Adipocyte (in vitro differentiated cells): ENCODE measurements at places on chromosomes 6 and 20.

DNA sequence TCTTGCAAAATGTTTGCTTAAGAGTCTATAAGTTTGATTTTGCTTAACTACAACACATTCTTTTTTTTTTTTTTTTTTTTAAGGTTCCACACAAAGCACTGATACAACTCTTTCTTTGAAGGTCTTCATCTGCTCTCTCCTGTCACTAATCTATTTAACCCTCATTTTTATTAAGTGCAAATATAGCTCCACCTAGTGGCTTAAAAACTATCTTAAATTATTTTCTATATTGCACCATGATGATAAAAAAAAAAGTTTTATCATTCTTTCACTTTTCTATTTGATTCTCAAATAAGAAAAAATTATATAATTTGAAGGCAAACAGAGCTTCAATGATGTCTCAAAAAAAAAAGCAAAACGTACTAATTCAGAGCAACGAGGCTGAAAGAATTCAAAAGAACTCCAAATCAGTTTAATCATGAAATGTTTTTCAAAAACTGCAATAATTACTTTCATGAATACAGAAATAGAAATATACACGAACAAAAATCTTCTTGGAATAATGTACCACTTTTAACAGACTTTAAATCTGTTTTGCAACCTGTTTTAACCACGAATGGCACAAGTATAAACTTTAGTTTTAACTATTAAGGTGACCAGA, 12.8 kb downstream of the ESF1 start:
- peak; percentile 83 for DNase-seq

DNA sequence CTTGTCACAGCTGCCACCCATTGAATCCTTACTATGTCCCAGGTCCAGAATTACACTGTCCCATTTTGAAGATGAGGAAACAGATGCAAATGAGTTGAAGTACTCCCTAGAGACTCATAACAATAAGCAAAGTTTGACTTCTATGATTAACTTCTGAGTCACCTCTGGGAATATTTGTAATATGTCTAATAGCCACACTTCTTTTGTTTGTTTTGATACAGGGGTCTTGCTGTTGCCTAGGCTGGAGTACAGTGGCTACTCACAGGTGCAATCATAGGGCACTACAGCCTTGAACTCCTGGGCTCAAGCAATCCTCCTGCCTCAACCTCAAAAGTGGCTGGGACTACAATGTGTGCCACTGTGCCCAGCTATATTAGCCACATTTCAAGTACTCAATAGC, 11.4 kb upstream of the SOX12 start:
- DNase-seq = no peak

GRCh38 chr6:36263390-36264000, 6.4 kb upstream of the PNPLA1 start:
- no peak for DNase-seq

- peak; percentile 89 for DNase-seq
Observed at GRCh38 chr6:35736253-35736894, 458 bp upstream of the ARMC12 start.

GRCh38 chr6:151690768-151691562, 116.5 kb upstream of the ESR1 start:
- peak; percentile 15 for DNase-seq

GRCh38 chr20:10218536-10219451, at the start of gene SNAP25:
Gene SNAP25, plus strand, starts transcription at chr20:10218830. Its CDS starts 56,662 bp downstream, at chr20:10275492.
- peak; percentile 89 for DNase-seq

DNA sequence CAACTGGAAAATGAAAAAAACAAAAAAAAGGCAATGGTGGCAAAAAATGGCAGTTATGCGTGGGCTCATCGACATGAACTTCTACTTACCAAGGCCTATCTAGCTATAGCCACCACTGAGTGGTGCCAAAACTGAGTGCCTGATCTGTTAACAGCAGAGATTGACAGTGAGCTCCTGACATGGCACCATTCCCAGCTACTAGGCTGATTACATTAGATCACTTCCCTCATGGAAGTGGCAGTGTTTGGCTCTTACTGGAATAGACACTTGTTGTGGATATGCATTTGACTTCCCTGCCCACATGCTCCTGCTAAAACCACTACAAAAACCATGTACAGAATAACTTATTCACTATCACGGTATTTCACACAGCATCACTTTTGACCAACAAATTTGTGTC, 216.1 kb upstream of the SGK1 start:
- DNase-seq = no peak

GRCh38 chr6:912871-913835, 220.2 kb upstream of the EXOC2 start:
- DNase-seq = peak; percentile 81

DNA sequence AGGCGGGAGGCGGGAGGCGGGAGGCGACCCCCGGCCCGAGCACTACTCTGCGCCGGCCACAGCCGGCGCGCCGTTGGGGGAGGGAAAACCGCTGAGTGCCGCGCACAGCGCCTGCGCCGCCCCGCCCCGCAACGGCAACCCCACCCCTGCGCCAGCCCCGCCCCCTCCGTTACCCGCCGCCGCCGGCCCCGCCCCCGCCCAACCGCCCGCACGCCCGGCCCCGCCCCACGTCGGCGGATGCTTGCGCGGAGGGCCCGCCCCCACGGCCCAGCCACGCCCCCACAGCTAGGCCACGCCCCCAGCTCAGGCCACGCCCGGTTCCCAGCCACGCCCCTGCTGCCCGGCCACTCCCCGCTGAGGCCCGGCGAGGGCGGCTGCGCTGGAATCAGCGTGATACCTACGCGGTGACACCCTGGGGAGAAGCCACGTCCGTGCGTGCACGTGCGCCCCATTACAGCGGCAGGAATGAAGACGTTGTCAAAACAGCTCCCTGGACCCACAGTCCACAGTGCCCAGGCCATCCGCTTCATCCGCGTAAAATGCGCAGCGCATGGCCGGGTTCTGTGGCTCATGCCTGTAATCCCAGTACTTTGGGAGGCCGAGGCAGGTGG, at the start of gene TCFL5:
Gene TCFL5, minus strand, starts transcription at position 97 of the 611 bp plus-strand sequence. CDS start 152 bp downstream, outside the sequence.
- peak; percentile 95 for DNase-seq

GRCh38 chr6:25735261-25735660, 19.3 kb upstream of the SLC17A4 start:
- DNase-seq = no peak

DNA sequence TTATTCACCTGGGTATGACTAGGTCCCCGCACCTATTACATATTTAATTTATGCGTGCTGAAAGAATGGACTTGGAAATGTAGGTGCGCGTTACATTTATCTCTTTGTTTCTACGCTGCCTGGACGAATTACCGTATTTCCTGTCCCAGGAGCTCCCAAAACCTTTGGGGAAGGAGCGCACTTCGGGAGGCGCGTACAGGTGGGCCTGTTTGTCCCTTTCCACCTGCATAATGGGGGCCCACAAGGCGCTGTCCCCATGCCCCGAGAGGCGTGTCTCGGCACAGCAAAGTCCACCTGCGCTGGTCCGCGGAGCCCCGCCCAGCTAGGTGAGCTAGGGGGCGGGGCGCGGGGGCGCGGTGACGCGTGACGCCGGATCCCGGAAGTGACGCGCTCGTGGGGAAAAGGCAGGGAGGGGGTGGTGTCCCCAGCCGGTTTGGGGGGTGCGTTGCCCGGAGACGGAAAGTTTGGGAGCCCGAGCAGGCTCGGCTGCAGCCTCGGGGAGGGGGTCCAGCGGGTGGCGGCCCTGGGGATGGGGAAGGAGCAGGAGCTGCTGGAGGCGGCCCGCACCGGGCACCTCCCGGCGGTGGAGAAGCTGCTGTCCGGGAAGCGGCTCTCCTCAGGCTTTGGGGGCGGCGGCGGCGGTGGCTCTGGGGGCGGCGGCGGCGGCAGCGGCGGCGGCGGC, at the start of gene ANKS1A:
Gene ANKS1A, plus strand, starts transcription at position 382 of the 682 bp plus-strand sequence. Its CDS starts 148 bp downstream, at position 530.
- DNase-seq = peak; percentile 79

- peak; percentile 52 for DNase-seq
Observed at GRCh38 chr20:4401601-4402000, 320.1 kb upstream of the PRND start.

- DNase-seq = no peak
Observed at GRCh38 chr20:24638591-24639548, 169.4 kb downstream of the SYNDIG1 start.

DNA sequence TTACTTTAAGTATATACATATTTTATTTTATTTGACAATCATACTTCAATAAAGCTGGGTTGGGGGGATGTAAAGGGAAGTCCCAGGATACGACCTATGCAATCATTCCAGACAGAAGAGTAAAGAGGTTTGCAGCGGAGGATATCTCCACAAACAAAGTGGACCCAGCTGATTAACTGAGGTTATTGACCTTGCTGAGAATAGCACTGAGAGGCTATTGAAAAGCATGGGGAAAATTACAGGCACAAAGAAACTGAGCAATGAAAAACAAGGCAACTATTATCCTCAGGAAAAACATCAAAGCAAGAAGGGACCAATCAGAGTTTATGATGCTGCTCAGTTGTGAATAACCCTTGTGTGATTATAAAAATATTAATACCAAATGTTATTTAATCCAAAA, 32.6 kb downstream of the SERPINB1 start:
- DNase-seq = no peak

DNA sequence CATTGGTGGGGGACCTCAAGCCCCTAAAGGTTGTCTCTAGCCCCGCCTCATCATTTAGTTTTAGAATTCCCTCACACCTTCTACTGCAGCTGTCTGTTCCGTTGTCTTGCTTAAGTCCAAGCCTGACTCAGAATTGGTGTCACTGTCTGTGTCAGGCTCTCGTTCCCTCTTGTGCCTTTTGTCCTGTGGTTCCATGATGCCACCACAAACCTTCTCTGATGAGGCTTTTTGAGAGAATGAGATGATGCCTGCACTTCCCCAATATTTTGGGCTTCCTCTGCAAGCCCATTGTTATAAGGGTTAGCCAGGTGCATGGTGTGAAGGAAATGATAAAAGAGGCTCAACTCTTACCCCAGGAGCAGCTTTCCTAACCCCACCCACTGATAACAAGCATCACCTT, 8.1 kb upstream of the AKIRIN2 start:
- no peak for DNase-seq

DNA sequence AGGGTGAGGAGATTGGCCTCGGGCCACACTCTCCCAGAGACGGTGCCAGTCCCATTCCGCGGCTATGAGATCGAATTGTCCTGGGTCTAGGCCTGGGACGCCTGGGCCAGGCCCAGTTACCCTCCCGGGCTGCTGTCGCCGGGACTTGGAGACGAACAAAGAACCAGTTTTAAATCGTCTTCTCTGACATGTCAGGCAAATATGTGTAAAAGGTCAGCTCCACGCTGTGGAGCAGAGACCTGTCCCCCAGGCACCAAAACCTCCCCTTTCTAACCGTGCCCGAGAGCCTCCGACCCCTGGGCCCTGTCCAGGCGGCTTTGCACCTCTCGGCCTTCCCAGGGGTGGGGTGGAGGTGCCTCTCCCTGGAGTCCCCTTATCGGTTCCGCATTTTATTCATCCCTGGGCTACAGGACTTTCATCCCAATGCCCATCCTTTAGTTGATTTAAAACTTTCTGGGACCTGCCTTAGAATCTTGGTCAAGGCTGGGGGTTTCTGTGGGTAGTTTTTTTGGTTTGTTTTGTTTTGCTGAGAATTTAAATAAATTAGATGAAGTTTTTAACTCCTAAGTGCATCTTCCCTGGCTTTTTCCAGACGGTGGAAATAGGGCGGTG, 5.8 kb upstream of the TFAP2A start:
- no peak for DNase-seq
